Stimulated activated naive CD8-positive, alpha-beta T cell treated with anti-CD3 and anti-CD28 coated beads, Interleukin-15, amount 100 ng/mL, for 72 hours (primary cell): ENCODE measurements at places on chromosomes 5 and 9.

DNA sequence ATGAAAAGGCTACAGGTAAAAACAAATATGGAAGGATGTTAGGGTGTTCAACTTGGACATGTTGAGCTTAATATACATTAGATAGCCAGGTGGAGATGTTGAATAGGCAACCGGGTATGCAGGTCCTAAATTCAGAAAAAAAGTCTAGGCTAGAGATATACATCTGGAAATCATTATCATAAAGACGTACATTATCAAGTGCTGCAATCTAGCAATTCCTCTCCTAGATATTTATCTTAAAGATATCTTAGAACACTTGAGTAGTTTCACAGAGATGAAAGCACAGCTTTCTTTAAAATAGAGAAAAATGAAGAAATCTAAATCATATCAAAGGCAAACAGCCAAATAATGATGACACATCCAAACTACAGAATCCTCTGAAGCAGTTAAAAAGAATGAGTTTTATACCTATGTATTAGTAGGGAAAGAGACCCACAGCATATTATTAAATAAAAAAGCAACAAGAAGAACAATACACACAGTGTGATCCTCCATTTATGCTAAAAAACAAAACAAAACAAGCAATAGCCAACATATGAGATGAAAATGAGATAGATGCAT is 3.8 kb downstream of the NUDCD2 start:
- DNase-seq = no peak

DNA sequence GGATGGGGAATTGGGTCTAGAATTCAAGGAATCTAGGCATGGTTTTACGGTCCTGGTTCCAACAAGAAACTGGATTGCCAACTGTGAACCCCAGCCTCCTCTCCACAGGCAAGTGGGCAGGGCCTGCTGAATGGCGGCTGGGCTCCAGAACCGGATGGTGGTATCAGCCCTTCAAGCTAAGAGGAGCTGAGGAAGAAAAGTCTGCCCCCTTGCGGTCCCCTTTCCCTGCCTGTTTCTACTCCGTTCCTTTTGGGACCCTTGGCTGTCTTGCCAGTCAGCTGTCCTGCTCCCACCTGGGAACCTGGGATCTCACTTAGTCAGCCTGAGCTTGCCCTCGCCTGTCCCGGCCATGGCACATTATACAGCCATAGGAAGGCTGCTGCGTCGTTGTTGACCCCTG is 234.4 kb upstream of the DAPK1 start:
- no peak for DNase-seq

GRCh38 chr9:94892675-94893074 is 166.2 kb downstream of the AOPEP start:
- no peak for DNase-seq

DNA sequence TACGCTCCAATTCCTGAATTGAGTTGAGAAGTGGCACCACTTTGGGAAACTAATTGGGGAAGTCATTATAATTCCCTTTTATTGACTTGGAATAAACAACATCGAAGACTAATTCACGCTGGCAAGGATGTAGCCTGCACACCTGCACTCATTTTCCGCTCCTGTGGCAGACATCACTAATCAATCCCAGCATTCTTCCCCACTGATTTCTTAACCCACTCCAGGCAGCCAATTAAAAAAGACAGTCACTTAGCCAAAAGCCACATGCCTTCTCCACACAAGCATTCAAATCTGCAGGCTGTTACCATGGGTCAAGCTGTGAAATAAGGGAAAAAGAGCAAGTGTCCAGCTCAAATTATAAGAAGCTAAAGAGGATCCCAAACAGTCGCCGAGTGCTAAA is 68.2 kb upstream of the HRH2 start:
- no peak for DNase-seq

GRCh38 chr9:1890816-1891215 is 124.3 kb upstream of the SMARCA2 start:
- no peak for DNase-seq

GRCh38 chr5:32842813-32843530 is 131.9 kb downstream of the NPR3 start:
- no peak for DNase-seq

- no peak for DNase-seq
Observed at GRCh38 chr5:148799737-148800527, 26.5 kb upstream of the ADRB2 start.

DNA sequence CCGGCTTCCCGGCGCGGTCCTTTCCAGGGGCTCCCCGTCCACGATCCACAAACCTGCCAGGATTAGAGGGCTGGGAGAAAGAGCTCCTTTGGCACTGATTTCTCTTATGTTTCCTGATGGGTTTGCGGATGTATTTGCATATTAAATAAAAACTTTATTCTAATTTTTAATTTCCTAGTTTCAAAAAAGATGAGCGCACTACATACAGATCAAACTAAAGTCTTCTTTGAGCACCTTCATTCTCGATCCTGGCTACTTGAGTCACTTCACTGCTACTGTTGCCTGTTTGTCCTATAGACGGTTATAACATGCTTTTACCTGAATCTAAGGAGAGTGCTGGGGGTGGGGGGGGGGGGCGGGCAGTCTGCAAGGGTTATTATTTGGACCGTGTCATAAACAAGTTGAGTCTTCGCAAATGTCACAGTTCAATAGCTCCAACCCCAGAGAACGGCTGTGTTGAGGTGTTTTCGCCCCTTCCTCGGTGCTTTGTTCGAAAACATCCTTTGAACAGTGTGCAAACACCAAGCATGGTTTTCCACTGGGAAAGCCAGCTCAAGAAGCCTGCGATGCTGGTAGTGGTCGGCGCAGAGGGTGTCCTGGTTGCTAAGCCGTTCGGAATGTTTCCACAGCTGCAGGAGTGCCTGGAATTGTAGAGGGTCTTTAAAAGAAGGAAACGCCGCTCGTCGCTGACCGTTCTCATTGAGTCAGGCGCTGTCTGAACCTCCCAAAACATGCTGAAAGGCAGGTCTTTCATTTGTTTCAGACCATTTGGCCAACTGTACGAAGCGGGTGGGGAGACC is 1.1 kb upstream of the STK10 start:
- DNase-seq = no peak

DNA sequence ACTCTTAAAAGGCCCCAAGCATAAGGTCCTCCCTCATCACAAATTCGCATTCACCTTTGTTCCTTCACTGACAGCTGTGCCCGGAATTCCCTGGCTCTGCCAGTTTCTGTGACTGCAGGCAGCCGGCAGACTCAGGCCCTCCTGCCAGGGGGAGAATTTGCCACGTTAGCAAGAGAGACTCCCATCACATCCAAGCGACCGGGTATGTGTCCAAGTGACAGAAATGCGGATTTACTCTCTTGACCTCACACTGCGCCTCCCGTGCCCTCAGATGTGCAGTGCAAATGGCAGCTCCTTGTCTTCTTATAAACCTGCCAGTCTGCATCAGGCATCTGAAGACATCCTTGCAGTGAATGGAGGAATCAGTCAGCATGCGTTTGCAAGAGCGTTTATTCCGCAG is 187.1 kb upstream of the WWC1 start:
- no peak for DNase-seq

DNA sequence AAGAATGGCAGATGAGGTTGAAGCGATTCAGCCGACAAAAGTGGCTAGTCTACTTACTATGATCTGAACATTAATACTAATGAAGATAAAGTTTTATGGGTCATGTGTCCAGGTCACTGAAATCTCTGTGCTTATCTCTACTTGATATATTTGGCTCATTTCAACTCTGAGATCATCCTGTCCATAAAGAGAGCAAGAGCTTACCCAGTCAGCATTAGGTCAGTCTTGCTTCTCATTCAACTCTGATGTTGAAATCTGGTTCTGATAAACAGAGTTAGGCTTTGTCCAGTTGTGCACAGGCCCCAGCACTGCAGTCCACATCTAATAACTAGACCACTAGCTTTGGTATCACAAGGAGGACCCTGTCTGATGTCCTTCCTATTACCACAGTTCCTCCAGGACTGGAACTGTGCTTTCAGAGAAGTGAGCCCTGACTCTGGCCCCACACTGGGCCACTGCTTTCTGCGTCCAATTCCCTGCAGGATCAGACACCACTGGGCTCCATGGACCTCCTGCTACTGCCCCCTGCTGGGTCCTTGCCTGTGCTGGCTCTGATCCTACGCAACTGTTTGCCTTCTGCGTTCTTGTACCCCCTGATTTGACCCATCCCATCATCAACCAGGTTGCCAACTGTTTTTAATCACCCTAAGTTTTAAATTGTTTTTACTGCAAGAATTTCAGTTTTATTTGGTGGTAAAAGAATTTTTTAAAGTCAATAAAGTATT is 23.7 kb upstream of the FAM120A start:
- no peak for DNase-seq
